ENCODE measurements at places on chromosomes 16 and 17.

GRCh38 chr17:39240631-39241030 lies 14.9 kb upstream of the STAC2 start:
- no peak for DNase-seq

DNA sequence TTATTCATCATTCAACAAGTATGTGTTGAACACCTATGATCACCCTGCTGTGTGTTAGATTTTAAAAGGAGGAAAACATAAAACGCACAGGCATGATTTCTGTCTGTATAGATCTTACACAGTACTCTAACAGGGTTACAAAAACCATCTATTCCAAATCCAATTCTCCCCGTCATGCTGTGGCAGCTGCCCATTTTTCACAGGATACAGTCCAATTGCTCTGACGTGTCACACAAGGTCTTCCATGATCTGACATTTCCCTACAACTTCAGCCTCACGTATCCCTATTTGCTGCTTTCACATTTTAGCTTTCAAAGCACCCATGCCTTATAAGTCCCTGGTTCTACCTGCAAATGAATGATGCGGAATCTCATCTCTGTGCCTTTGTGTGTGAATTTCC lies 67.0 kb upstream of the CNTNAP4 start:
- DNase-seq, result no peak

- DNase-seq, result no peak
Observed at GRCh38 chr17:50681263-50682200, 26.2 kb downstream of the ANKRD40 start.

- DNase-seq, result peak; percentile 75
Observed at GRCh38 chr17:50560931-50561745, 623 bp downstream of the CACNA1G start.

GRCh38 chr17:63751806-63752205 lies 10.2 kb upstream of the STRADA start:
- peak; percentile 80 for DNase-seq

GRCh38 chr16:10561001-10561400 lies 19.4 kb downstream of the EMP2 start:
- no peak for DNase-seq

DNA sequence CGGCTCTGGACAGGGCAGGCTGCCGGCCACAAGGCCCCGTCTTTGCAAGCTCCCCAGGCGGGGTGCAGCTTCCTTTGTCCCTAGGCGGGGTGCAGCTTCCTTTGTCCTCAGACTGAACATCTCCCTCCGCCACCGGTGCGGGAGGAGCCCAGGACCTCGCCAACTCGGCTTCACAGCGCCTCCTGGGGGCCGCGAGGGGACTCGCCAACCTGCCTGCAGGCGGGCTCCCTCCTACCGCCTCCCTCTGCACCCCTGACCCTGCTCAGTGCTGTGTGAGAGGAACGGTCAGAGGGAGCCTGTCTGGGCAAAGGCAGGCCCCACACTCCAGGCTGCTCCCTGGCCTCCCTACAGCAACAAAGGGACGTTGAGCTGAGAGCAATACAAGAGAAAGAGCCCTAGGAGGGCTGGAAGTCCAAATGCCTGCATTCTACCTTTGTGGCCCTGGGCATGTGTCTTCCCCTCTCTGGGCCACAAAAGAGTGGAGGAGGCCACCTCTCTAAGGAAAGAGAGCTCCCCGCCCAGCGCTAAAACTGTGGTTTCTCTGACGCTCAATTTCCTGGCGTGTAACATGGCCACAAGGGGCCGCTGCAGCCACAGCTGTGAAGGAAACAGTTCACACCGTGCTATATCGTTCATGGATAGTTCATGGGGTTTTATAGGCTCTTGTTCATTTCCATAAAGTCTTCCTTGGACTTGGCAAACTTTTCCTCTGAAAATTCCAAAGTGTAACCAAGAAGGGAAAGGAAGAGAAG lies 20.9 kb upstream of the KRT19 start:
- DNase-seq, result peak; percentile 95

GRCh38 chr17:68957944-68958343 lies 2.8 kb upstream of the ABCA8 start:
- no peak for DNase-seq

DNA sequence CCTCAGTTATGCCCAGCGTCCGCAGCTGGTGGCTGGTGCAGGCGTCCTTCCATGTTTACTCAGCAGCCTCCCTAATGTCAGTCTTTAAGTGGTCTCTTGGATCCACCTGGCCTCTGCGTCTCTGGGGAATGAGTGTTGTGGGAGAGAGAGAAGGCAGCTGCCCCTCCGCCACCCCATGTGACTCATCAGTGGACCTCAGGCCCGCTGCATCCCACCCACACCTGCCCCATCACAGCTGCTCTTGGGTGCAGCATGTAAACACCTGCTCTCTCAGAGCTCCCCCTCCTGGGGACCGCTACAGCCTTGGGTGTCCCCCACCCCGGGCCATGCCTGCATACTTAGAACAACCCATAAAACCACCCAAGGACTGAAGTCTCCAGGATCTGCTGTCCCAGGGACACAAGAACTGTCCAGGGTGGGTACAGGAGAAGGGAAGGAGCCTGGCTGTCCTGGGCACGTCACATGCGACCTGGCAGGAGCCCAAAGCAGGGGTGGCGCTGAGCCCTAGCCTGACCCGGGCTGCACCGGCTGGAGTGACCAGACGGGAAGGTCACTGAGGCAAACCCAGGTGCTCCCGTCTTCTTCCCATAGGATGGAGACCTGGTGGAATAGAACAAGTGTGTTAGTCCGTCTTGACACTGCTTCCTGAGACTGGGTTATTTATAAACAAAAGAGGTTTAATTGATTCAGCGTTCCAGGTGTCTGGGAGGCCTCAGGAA lies 4.2 kb downstream of the C16orf90 start:
- DNase-seq, result no peak

All from activated CD4-positive, alpha-beta T cell treated with anti-CD3 and anti-CD28 coated beads, Interleukin-2, amount 10 ng/mL, durations not matched to agents 24 days and 14 days (primary cell).